Inflammatory macrophage treated with lipopolysaccharide for 1 hour (primary cell): ENCODE measurements at places on chromosomes 3 and 15.

GRCh38 chr3:42023380-42023779, 61.5 kb upstream of the ULK4 start:
- DNase-seq: no peak

- DNase-seq: no peak
Observed at GRCh38 chr3:64342940-64343688, 117.8 kb upstream of the PRICKLE2 start.

GRCh38 chr3:181488536-181488935, 223.2 kb upstream of the SOX2 start:
- no peak for DNase-seq

- DNase-seq: no peak
Observed at GRCh38 chr3:65182085-65182484, 494.3 kb upstream of the ADAMTS9 start.

DNA sequence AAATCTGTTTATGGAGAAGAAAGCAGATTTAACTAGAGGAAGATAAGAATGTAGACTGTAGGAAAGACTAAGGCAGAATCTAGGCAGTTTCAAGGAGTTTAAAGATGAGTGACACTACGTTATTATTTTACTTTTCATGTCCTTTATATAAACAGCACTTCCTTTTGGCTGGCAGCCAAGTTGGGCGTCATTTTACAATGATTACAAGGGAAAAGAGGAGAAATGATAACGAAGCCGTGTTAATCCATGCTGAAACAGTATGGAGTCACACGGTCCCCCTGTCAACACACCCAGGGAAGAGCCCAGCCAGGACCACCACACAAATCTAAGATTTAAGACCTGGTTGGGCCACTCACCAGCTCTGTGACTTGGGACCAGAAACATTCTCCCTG, 83.7 kb upstream of the NEO1 start:
- no peak for DNase-seq

- DNase-seq: no peak
Observed at GRCh38 chr3:146650691-146651442, 45.7 kb upstream of the PLSCR5 start.

DNA sequence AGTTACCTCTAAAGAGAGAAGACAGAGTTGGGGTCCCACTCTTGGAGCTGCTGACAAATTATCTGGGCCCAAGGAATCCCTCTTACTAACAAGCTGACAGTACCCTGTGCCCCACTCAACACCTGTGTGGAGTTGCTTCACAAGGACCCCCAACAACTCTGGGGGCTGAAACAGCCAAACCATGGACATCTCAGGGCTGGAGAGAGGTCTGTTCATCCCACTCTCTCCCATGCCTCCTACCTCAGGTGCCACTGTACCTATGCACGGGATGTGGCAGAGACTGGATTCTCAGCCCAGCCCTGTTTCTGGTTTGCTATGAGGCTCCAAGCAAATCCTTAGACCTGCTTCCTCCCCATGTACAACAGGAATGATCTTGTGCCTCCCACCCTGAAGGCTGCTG, 101.7 kb downstream of the ETFA start:
- no peak for DNase-seq

- no peak for DNase-seq
Observed at GRCh38 chr15:101620671-101621070, 31.5 kb downstream of the TM2D3 start.

DNA sequence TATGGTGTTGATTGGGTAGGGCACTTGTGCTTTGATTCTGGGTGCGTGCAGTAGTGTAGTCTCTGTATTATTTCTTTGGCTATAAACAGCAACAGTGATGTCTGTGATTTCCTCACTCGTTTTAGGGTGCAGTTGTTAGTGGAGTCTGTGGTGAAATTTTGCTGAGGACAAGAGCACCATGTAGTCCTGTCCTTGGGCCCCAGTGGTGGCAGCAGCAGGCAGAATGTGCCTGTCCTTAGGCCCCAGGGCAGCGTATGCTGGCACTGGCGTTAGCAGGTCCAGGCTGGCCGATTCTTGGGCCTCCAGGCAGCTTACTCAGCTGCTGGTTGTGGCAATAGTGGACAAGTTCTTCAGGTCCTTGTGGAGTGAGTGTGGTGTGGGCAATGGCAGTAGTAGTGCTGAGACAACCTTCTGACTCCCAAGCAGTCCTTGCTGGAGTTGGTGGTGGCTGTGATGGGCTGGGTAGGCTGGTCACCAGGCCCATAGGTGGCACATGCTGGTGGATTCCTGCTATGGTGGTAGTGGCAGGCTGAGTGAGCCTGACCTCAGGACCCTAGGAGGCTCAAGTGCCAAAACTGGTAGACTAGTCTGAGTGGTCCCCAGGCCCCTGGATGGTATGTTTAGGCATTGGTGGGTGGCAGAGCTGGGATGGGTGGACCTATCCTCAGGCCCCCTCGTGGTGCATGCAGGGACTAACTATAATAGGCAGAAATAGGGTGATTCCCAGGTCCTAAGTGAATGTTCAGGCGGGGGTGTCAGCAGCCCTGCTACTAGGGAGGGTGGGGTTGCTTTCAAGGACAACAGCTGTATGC, 56.3 kb downstream of the TNFAIP8L3 start:
- DNase-seq: no peak

DNA sequence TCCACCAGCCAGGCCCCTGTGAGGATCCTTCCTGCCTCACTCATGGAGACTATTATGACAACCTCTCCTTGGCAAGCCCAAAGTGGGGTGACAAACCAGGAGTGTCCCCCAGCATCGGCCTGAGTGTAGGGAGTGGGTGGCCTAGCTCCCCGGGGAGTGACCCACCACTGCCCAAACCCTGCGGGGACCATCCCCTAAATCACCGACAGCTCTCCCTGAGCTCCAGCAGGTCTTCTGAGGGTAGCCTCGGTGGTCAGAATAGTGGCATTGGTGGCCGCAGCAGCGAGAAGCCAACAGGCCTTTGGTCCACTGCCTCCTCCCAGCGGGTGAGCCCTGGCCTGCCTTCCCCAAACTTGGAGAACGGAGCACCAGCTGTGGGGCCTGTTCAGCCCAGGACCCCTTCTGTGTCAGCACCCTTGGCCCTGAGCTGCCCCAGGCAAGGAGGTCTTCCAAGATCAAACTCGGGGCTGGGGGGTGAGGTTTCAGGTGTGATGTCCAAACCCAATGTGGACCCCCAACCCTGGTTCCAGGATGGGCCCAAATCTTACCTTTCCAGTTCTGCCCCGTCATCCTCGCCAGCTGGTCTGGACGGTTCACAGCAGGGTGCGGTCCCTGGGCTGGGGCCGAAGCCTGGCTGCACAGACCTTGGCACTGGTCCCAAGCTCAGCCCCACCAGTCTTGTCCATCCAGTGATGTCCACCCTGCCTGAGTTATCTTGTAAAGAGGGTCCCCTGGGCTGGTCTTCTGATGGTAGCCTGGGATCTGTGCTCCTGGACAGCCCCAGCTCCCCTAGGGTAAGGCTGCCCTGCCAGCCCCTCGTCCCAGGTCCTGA, 1.0 kb downstream of the LIMD1 start:
- no peak for DNase-seq

GRCh38 chr3:98986073-98986472, 84.6 kb upstream of the DCBLD2 start:
- DNase-seq: no peak

GRCh38 chr3:158712443-158712842, 19.8 kb downstream of the RARRES1 start:
- DNase-seq: no peak

- DNase-seq: no peak
Observed at GRCh38 chr3:17125738-17126442, 241.1 kb downstream of the PLCL2 start.

DNA sequence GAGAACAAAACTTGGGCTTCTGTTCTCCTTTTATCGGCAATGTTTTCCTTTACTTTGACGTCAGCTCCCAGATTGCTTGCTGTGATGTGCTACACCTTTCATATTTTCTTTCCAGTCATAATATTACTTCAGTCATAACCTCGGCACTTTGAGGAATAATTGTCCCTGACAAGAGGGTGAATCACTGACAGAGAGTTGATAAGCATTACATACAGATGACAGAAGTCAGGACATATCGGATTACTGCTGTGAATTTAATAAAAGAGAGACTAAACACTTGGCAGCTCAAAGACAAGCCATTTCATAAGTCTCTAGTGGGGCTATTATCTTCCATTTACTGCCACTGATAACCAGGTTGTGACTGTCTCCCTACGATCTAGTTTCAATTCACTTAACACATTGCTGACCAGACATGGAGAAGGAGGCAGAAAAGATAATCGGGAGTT, 362.1 kb upstream of the ARRDC4 start:
- DNase-seq: no peak

DNA sequence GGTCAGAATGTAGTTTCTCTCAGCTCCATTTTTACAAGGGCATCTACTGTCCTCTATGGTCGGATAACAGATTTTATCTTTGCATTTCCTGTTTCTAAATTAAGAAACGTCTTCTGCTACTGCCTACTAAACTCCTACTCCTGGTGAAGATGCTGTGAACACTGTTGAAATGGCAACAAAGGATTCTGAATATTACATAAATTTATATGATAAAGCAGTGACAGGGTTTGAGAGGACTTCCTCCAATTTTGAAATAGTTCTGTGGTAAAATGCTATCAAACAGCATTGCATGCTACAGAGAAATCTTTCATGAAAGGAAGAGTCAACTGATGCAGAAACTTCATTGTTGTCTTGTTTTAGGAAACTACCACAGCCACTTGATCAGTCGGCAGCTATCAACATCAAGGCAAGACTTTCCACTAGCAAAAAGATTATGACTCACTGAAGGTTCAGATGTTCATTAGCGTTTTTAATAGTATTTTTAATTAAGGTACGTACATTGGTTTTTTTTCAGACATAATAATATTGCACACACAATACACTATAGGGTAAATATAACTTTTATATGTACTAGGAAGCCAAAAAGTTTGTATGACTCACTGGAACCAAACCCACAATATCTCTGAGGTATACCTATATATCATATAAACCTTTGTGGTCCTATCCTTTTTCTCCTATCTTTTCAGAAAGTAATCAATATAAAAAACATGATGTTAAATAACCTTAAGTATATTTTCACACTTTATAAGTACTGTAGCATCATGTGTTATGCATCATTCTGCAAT, 156.1 kb downstream of the STAG1 start:
- peak; percentile 84 for DNase-seq

DNA sequence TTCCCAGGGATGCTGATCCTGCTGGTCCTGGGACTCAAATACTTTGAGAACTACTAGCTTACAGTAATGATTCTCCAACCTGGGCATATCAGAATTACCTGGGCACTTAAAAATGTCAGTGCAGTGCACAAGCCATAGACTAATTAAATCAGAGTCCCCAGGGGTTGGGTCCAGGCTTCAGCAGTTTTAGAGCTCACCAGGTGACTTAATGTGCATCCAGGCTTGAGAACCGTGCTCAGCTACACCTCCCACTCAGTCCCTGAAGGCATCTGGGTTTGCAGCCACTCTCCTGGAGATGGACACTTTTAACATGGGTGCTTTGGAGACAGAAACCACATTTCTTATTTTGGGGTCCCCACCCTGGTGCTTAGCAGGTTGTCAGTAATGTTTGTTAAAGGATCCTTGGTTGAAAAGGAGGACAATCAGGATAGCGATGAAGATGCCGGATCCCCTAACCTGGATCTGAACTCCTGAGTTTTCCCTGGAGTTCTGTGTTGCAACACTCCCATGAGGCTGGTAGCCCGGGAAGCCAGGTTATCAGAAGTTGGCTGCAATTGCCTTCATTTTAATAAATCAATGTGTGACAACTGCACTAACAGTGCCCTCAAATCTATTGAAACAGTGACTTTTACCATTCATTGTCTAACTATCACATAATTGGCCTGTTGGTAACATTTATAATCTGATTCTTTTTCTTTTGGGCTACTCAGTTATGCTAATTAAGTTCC, 48.1 kb downstream of the BFSP2 start:
- DNase-seq: no peak

GRCh38 chr15:33310481-33311311, at the start of gene RYR3:
RYR3 (plus strand) TSS chr15:33310967; CDS start chr15:33311046, 79 bp downstream.
- DNase-seq: no peak

DNA sequence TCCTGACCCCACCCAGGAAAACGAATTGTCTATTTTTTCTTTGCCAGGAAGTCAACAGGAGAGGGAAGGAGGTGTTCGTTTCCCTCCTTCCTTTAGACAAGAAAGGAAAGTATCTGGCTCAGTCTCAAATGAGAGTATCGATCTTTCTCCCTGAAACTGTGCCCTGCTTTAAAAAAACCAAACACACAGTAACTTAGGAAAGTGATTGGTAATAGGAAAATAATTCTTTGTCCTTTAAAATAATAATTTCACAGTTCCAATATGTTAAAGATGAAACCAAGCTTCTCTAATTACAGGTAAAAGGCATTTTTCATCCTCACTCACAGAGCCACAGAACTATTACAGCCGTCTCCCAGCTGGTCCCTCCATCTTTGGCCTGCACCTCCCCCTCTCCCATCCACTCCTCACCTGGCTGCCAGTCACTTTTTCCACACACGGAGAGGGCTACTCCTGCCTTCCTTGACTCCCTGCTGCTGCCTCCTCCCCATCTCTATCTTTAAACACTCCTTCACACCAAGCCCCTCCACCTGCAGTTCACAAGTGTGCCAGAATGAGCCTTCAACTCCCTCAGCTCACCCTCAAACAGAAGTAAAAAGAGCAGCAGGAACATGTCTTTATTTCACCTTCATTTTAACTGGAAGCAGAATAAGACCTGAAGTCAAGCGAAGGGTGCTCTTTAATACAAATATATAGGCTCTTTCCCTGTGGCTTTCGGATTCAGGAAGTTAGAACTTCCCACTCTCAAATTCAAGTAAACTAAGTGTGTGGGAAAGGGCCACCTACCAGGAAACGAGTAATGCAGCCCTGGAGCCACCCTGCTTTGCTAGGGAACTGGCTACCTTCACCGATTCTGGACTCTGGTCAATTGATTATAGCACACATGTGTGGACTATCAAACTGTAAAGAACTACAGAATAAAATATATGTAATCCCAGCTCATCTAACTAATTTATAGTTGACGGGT, 116.4 kb downstream of the SENP2 start:
- peak; percentile 54 for DNase-seq

DNA sequence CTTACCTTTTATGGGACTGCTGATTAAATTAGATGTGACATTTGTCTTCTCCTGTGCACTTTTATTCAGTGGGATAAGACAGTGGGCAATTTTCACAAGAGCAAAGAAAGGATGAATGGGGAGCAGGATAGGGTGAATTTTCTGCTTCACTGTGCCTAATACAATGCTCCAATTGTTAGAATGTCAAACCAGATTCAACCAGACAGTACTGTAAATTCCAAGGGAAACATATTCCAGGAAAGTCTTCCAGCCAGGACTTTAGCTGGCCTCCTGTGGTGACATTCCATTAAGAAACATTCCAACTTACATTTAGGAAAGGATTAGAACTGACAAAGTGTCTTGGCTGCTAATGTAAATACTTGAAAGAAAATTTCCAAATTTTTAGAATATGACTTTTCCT, 100.1 kb upstream of the PROK2 start:
- DNase-seq: no peak

DNA sequence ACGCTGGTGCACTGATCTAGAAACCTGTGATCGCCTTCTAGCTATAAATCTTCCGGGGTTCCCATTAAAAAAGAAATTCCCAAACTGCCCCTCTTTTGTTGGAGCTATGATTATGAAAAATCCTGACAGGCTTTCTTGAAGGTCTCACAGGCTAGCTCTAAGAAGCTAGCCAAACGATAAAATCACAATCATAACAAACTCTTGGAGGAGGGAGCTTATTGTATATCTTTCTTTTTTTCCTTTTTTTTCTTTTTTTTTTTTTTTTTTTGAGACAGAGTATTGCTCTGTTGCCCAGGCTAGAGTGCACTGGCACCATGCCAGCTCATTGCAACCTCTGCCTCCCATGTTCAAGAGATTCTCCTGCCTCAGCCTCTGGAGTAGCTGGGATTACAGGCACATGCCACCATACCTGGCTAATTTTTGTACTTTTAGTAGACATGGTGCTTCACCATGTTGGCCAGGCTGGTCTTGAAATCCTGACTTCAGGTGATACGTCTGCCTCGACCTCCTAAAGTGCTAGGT, 72.0 kb downstream of the MYO1E start:
- DNase-seq: no peak
